Kidney epithelial cell (primary cell): ENCODE measurements at places on chromosomes 11 and 22. TPM values are rescaled to one million over a fixed set of nuclear protein-coding genes. Genes with fewer than 3 reads are reported as not detected.

DNA sequence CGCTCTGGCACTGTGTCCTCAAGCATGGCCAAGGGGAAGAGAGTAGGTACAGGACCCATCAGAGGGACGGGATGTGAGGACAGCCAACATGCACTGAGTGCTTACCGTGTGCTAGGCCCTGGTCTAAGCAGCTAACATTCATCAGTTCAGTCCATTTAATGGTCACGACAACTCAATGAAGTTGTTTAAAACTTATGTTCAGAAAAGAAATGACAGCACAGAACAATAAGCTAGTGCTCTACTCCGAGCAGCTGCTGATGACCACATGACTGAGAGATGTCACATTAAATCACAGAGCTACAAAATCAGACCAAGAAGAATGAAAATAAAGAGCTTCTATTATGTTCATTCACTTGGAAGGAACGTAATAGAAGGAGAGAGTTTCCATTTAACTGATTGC lies 26.3 kb downstream of the PRDM10 start:
- no peak for DNase-seq

The ASPHD2 gene
- total RNA-seq: 10.6 and 16.3 TPM in 2 replicates

The RTN4R gene
- total RNA-seq: 18.2 and 22.9 TPM in 2 replicates

The TMPRSS13 gene
- 1.6 TPM in 1 of 2 replicates, not detected in the other for total RNA-seq

DNA sequence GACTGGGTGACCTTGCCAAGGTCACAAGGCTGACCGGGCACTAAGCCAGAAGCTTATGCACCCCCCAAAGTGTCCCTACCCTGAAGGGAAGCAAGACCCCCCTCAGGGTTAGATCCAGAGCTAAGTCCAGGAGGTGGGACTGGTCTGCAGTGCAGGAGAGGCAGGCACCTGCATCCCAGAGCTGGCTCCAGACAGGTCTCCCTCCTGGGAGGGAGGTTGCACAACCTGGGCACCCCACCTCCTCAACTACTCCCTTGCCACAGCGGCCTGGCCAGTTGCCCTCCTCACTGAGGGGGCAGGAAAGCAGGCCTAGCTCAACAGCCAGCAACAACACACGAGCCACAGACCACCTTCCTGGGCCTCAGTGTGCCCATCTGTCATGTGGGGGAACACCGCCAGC lies 75.0 kb upstream of the TCF20 start:
- DNase-seq: no peak
